Activated CD8-positive, alpha-beta T cell treated with anti-CD3 and anti-CD28 coated beads, Interleukin-2, amount 10 ng/mL, durations not matched to agents 7 days and 5 days (primary cell): ENCODE measurements at places on chromosomes 6 and 20.
A peak's percentile ranks its signal among the peaks of the same experiment; 100 is the strongest.

GRCh38 chr6:35248300-35248699 is 11.2 kb upstream of the ZNF76 start:
- no peak for DNase-seq

DNA sequence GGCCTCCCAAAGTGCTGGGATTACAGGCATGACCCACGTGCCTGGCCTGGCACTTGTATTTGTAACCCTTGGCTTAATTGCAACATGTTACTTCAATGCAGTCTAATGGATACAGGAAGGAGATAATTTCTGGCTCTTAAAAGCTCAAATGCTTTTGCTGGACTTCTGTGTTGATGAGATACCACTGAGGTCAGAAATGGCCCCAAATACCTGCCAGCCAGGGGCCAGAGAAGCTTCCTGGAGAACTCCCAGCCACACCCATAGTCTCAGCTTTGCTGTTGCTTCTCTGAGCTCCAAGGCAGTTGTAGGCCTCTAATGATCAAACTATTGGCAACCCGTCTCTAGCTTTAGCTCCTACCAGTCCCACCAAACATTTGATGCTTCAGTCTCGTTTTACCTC is 14.2 kb upstream of the ZNFX1 start:
- no peak for DNase-seq

DNA sequence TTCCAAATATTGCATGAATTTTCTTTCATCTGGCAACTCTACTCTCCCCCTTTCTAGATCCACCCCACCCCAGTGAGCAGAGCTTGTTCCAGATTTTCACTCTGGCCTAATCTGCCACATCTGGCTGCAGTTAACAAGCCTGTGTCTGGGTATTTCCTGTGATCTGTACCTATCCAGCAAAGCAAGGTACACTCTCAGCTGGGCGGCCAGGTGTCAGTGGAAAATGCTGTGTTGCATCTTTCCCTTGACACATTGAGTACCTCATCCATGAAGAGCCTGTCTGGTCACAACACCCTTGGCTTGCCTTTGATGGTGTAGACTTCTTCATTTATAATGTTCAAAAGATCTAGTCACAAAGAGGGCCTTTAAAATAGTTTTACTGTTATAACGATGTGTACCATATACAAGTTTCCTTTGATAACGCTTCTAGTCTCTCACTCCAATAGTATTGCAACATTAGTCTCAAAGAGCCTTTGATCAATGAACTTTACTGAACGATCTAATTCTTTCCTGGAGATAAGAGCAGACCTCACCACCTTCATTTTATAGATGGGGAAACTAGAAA is 6.0 kb upstream of the RNF182 start:
- no peak for DNase-seq

DNA sequence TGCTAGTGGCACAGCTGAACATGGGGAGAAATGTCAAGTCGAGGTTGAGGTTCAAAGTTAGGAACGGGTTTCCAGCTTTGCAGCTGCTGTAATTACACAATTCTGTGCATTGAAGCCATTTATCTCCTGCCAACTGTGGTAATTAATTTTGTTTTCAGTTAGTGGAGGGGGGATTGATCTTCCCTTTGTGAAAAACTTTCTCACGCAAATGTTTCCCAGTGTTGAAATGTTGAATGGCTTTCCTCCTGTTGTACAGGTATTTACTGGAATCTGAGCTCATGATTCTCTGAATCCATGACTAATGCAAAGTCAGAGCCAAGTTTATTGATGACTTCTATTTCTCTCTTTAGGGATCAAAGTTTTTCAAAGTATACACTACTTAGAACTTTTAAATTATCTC is 198.4 kb upstream of the SLC35B3 start:
- no peak for DNase-seq

GRCh38 chr6:52515219-52515960 is 61.5 kb downstream of the TRAM2 start:
- no peak for DNase-seq

DNA sequence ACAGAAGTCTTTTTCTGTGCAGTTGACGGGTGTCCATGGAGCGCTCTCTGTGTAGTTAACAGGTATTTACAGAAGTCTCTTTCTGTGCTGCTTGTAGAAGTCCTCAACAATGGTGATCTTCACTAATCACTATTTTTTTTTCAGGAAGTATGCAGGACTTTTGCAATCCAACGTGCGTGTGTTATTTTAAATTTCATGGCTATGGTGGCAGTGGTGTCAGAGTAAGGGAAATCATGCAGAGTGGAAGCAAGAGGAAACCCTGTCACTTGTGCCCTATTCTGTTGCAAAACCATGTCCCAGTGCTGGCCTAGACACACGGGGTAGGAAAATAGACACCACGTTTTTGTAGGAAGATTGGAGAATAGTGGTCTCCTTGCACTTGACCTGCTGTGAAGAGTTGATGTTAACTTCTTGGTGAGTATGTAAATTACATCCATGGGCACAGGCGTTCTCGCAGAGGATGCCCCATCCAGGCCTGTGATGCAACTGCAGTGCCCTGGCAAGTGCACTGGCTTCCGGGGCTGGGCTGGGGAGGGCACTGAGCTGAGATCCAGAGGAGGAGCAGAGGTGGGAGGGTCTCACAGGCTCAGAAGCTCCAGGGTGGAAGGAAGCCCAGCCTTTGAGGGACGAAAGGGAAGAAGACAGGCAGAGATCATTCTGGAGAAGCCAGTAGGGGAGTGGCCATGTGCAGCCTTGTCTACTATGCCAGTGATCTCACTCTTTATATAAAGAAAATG is 146.5 kb downstream of the SYCP2 start:
- no peak for DNase-seq

- peak; percentile 85 for DNase-seq
Measured at GRCh38 chr20:25090492-25091429, 8.8 kb upstream of the VSX1 start.

- DNase-seq: no peak
Measured at GRCh38 chr6:25875563-25875905, 1.5 kb upstream of the SLC17A3 start.

GRCh38 chr6:48567016-48567415 is 456.0 kb upstream of the PTCHD4 start:
- DNase-seq: no peak
